ENCODE measurements at places on chromosomes 5 and 9.

- no peak for DNase-seq
Observed at GRCh38 chr9:81031422-81032029, 657.8 kb downstream of the TLE1 start.

DNA sequence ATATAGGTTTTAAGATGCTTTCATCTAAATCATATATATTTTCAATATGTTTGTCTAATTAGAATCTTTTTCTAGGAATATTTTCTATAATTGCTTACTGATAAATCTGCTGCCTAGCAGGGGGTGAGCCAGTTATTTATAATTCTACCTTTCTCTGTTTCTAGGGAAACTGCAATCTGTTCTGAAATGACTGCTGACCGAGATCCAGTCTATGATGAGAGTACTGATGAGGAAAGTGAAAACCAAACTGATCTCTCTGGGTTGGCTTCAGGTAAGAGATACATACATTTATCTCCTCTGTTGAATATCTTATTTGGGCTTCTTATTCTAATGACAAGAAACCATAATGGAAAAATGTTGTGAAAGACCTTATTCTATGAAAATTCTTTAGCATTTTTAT, 127.3 kb downstream of the XRCC4 start:
- no peak for DNase-seq

DNA sequence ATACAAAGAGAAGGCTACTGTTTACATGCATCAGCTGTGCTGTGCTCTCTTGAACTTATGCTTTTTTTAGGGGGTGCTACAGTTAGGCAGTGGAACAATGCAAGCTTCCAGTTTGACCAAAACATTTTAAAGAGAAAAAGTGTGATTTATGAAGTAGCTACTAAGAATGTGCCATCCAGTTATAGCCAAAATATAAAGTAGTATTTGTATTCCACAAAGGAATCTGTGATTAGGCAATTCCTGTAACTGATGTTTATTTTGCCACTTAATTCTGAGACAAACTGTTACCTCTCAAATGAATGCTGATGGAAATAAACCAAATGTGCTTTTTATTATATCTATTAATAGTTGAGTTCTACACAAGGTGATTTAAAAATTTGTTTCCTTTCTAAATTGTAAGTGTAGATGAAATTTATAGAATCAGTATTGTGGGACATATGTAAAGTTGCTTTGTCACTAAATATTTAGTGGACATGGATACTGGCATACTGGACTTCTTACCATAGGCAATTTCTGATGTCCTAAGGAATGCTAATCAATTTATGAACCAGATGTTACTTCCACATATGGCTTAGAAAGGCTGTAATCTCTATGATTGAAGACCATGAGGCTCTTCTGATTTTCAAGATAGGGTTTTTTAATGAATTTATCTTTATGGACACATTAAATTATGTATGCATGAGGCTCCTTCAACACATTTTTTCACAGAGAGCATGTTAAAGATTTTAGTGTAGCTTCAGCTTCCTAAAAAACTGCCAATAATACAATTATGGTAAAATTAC, 410.2 kb downstream of the PRR16 start:
- no peak for DNase-seq

DNA sequence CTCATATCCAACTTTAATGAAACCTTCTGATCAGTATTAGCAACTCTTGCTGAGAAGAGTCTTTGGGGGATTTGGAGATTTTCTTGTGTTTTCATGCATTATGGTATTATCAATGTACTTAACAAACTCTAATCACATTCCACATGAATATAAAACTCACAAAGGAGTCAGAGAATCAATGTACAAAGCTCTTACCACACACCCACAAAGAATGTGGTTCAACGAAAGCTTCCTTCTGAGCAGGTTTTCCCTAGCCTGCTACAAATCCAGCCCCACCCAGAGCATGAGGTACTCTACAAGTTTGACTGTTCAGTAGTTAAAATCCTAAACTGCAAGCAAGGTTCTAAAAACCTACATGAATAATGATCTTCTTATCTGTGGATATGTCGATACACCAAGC, 210.1 kb downstream of the TARS1 start:
- no peak for DNase-seq

DNA sequence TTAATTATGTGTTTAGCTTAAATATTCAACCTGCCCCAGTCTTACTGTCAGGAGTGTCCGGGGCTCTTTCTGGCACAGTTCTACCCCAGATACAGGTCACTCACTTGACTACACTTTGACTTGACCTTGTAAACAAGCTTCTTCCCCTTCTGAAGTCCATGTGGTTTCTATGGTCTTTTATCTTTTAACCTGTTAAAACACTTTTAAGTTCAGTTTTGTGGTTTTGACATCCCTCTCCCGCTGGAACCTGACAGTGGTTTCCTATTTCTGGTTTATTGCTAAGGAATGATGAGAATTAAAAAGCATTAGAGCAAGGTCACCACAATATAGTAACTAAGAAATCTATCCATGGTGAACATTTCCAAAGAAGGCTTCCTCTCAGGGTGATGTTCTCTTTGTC, 300.1 kb downstream of the TMEM167A start:
- DNase-seq: no peak

GRCh38 chr9:37464426-37465248, 613 bp downstream of the ZBTB5 start:
- peak; percentile 94 for DNase-seq

DNA sequence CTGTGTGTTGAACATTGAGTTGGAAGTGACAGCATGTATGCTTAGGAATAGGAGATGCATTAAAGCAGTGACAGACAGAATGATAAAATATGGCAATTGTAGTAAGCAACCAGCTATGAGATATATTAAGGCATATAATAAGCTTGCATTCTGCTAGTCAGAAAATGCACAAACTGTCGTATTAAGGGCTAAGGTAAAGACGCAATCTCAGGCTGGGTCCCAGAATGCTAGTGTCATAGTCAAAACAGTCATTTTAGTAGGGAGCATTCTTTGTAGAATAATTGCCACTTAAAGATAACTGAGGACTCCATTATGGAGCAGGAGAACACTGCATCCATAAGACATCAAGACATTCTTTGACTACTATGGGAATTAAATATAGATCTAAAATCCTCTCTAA, 1369.7 kb upstream of the C9orf72 start:
- no peak for DNase-seq

GRCh38 chr9:87250205-87250604, 247.5 kb upstream of the DAPK1 start:
- DNase-seq: no peak

DNA sequence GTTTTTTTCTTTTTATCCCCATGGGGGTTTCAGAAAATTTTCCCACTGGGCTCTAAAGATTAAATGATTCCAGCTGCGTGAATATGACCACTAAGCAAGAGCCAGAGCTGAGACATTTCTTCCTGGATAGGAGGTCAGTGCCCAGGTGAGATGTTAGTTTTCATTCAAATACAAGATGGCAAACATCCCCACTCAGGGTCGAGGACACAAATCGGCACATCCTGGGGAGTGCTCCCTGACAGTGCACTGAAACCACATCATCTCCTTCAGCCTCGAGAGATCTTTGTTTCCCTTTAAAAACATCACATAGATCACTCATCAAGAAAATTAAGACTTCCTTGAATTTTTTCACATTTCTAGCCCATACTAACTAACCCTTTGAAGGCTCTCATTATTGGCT, 273.2 kb upstream of the PANK3 start:
- DNase-seq: no peak

GRCh38 chr5:115418788-115419187, 122.3 kb upstream of the CCDC112 start:
- DNase-seq: no peak

DNA sequence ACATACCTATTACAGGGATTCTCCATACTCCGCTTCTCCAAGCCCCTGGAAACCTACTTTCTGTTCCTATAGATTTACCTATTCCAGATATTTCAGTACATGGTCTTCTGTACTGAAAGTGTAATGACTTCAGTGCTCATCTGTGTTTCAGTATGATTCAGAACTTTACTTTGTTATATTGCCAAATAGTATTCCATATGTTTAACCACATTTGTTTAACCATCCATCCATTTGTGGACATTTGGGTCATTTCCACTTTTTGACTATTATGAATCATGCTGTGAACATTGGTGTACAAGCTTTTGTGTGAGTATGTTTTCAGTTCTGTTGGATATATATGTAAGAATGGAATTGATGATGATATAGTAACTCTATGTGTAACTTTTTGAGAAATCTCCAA, 188.9 kb downstream of the PDZD2 start:
- DNase-seq: no peak

- no peak for DNase-seq
Observed at GRCh38 chr5:68336200-68336599, 120.6 kb downstream of the PIK3R1 start.

GRCh38 chr5:149561848-149562247, 10.6 kb upstream of the CSNK1A1 start:
- DNase-seq: no peak

DNA sequence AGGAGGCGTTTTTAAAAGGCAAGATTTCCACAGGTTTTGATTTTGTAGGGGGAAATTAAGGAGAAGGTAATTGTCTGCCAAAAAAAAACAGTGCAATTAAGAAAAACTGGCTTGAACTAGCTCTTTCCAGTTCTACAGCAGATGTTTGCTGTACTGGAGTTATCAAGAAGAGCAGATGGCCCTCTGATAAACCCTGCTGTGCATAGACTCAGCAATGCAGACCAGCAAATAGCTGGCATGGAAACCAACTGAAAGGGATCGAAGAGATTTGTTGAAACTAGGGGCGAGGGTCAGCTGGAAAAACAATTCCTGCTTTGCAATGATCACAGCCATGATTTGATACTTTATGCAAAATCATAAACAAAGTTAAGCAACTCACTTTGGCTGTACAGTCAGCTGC, 17.8 kb upstream of the BHMT start:
- peak; percentile 86 for DNase-seq

DNA sequence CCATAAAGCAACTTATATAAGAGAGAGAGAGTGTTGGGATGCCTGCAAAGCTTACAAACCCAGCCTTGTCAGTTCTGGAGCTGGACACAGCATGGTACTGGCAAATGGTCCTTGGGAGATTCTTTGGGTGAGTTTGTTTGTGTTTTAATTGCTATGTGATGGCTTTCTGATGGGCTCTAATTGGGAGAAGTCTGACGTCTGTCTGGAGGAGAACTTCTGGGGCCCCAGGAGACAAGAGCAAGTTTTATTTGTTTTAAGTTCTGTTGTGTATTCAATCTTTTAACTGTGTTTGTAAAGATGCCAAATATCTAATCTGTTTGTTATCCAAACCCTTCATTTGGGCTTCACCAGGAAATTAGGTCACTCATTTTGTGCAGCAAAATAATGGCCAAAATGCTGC, 50.3 kb upstream of the AFAP1L1 start:
- no peak for DNase-seq

GRCh38 chr9:88747768-88748167, 212.8 kb downstream of the NXNL2 start:
- no peak for DNase-seq

DNA sequence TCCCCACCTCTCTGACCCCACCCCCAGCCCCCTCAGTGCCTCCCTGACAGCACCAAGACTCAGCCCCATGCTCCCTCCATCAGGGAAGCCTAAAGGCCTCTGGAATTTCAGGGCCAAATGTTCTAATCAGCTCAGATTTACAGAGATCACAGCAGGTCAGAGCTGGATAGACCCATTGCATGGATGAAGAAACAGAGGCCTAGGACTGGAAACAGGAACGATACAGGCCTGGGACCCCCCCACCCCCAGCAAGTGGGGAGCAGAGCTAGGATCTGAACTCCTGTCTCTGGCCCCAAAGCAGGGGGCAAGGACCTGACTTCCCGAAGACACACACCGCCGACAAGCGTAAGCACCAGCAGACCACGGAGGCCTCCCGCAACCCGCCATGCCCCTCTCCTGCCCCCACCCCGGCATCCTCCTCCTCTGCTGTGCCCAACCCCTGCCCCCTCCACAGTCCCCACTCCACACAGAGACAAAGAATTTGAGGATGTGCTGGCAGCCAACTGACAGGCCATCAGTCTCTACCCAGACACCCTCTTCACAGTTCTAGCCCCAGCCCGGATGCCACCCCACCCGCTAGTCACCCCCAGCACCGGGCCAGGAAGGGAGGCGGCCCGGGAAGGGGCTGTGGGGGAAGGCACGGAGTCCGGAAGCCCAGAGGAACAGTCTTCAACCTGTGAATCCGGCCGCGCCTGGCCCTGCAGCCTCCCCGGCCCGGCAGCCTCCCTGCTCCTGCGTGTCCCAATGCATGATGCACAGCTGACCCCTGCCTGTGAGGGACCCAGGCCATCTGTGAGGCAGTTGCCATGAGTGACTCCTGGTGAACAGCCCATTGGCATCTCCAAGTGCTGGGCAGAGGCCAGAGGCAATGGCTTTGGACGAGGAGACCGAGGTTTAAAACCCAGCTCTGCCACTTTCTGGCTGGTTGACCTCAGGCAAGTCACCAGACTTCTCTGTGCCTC, 31.3 kb downstream of the NDUFA8 start:
- DNase-seq: no peak

DNA sequence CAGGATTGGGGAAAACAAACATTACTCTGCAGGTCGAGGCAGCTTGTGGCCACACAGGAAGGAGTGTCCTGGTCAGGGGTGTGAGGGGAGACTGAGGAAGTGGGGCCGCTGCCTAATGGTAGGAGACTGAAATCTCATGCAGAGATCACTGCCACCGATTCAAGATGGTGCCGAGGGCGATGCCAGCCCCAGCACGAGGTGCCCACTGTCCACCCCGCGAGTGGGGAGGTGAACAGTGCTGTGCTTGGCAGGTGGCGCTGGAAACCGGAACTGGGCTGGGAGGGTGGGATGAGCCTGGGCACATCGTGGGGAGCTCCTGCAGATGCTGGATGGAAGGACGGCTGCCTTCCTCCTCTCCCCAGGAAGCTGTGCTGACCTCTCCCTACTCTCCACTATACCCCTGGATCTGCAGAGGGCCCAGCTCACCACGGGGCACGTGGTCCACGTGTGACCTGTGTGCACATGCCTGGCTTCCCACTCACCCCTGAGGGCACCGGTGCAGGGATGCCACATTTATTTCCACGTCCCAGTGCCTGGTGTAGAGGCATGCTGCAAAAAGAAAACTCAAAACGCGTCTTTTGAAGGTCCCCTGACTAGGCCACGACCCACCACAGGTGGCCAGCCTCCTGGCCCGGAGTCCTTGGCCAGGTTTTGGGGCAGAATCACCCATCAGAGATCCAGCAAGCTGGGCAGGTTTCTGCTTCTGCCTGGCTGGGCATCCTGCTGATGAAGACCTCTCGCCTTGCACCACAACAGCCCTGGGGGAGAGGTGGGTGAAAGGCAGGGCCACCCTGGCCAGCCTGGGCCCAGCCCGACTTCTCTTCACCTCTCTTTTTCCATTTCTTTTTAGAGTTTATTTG, 71.7 kb upstream of the FCN1 start:
- no peak for DNase-seq

- no peak for DNase-seq
Observed at GRCh38 chr9:111113712-111114111, 75.4 kb upstream of the LPAR1 start.

GRCh38 chr5:1215320-1216096, 9.7 kb upstream of the SLC6A18 start:
- DNase-seq: no peak

GRCh38 chr5:159199225-159199624, 10.1 kb downstream of the RNF145 start:
- no peak for DNase-seq

- no peak for DNase-seq
Observed at GRCh38 chr5:96509721-96510350, 76.8 kb upstream of the PCSK1 start.

Measured in NCI-H1694 treated with DMSO at 0.1 percent for 48 hours (cell line).